ENCODE measurements at places on chromosomes 3 and 15.

GRCh38 chr3:136932978-136933772, 24.6 kb upstream of the IL20RB start:
- DNase-seq: no peak

GRCh38 chr3:176430244-176431037, 766.8 kb downstream of the TBL1XR1 start:
- peak; percentile 65 for DNase-seq

GRCh38 chr3:46987743-46988401, 8.4 kb downstream of the NBEAL2 start:
- peak; percentile 28 for DNase-seq

- DNase-seq: no peak
Observed at GRCh38 chr3:169629895-169630294, 33.6 kb downstream of the MECOM start.

DNA sequence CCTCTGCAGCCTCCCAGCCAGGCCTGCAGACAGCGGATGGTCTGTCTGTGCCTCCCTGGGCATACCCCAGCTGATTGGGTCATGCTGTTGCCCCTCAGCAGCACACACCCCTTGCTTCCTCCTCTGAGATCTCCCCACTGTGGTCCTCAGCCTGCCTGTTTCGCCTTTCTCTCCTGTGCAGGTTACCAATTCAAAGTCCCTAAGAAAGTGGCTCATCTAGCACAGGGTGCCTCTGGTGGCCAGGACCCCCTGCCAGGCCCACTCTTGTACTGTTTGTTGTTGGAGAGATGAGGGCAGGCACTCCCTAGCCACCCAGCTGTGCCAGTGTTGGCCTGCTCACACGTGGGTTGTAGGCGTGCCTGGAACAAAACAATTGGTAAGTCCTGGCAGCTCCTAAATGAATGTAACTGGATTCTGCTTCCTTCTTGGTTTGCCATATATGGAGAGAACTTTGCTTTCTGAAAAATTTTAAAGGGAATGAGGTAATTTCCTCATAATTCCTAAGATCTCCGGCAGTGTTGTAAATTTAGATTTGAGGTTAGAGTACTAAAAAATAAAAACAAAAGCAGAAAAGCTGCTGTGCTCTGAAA, 213.2 kb upstream of the IL12A start:
- peak; percentile 86 for DNase-seq

DNA sequence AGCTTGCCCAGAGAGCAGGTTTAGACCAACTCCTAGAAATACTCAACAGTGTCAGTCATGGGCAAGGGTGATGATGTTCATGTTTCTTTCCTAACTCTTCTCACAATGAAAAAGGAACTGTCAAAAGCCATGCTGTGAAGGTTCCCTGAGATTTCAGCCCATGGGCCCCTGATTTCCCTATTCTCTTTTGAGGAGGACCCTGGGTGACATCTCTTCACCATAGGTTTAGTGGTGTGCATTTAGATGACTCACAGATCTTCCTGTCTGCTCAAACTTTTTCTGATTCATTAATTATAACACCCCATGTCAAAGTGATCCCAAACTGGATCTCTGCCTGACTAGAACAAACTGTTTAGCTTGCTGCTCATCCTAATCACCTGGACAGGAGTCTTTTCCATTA, 108.0 kb downstream of the BBX start:
- DNase-seq: no peak

GRCh38 chr3:138114431-138114918, 933 bp downstream of the DZIP1L start:
- peak; percentile 30 for DNase-seq

Measured in fibroblast of skin of abdomen (primary cell).